Adipocyte (in vitro differentiated cells): ENCODE measurements at places on chromosomes 5 and 9.

DNA sequence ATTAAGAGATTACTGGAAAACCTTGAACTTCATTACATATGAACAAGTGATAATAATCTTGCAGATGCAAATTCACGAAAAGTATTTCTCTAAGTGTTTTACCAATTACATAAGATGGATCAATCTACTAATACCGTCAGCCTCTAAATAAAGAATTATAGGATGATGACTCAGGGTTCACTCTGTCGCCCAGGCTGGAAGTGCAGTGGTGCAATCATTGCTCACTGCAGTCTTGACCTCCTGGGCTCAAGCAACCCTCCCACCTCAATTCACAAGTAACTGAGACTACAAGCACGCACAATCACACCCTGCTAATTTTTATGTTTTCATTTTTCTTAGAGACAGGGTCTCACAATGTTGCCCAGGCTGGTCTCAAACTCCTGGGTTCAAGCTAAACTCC, 56.1 kb downstream of the CHD1 start:
- DNase-seq, result peak; percentile 4

- no peak for DNase-seq
Observed at GRCh38 chr9:120214332-120214731, 365.6 kb downstream of the CDK5RAP2 start.

DNA sequence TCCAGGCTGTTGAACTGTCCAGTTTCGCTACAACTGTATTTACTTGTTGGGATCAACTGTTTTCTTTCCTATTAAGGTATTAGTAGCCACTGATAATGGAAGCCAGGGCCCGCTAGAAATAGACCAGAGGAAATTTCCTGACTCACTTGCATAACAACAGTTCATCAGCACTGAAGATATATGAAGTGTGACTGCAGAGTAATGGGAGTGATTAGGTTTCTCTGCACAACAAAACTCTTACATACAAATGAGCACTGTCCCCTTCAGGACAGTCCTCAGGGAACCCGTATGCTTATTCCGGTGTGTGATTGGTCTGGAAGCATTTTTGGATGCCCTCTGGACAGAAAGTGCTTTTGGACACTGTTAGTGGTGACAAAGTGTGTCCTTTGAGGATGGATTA, 55.3 kb downstream of the LIX1 start:
- no peak for DNase-seq

GRCh38 chr5:132103332-132103951, 29.9 kb downstream of the CSF2 start:
- DNase-seq, result peak; percentile 90

- peak; percentile 50 for DNase-seq
Observed at GRCh38 chr9:35813434-35814105, 1.3 kb downstream of the HINT2 start.

DNA sequence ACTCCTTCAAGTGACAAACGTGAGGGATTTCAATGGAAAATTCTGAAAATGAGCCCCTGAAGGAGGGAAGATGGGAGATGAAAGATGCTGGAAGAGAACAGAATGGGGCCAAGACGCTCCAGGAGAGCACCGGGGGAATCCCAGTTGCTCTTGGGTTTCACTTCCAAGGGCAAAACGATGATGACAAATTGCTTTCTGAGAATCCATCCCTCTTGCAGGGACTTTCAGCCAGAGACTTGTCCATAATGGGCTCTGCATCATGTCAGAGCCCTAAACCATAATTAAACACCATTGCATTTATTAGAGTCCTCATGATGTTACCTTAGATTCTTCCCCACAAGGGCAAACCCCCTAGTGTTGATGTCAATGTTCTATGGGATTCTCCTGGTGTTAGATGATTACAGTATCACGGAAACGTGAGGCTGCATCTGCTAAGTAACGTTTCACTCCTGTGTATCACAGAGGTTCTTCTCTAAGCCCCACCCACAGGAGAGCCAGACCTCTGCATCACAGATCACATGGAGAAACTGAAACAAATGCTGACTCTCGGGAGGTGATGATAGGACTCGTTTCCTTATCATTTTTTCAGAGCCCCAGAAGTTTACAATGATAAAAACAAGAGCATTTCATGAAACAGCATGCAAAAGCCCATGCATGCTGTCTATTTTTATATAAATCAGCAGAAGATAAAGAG, 114.4 kb downstream of the TENT4A start:
- no peak for DNase-seq

DNA sequence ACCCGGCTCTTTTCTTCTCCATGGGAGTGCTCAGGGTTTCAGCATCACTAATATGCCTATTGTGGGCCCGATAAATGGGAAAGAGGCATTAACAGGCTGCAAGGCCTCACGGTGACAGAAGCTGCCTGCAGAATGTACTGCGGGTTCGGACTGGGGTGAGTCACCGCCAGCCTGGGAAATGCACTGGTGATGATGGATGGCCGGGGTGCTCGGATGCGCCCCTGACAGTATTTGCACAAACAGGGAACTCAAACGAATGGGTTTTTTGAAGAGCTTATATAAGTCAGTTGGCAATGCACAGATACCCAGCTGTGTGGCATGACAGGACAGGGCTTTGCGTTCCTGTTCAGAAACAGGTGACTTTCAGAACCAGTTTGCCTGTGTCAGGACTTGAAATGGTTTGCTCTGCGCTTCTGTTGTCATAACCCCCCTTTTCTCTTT, 42.0 kb upstream of the PITX1 start:
- no peak for DNase-seq

GRCh38 chr5:52069997-52070396, 686.7 kb downstream of the ISL1 start:
- DNase-seq, result no peak

DNA sequence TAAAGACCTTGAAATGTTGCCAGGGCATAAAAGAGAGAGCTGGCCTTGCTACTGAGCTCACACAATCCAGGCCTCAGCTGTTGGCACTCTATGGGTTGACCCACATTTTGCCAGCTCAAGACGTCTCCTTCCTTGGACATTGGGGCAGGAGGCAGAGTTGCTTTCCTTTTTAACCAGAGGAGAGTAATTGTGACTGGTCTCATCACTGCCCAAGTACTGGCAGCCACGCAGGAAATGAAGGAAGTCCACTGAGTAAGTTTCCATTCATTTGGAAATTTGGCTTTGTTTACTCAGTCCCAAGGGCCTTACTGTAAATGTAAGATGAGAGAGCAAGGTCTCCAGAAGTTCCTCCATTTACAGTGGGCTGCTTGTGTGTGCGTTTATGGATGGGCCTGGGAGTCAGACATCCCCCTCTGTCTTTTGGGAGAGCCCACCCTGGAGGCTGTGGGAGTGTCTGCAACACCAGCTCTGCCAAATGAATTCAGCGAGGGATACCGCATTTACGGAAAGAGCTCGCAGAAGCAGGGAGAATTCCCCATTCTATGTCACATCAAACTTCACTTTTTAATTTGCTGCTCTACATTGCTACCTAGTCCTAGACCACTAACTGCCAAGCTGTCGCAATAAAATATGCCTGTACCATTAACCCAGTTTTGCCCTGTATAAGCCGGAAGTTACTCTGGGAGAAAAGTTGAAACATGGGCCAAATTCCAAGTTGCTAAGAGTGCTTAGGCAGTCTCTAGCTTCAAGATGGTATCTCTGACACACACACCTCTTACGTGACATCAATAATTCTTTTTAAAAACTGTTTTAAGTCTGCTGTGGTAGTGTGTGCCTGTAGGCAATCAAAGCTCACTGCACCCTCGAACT, 24.5 kb upstream of the PDZD2 start:
- no peak for DNase-seq

- peak; percentile 78 for DNase-seq
Observed at GRCh38 chr5:58188262-58188651, 271.6 kb downstream of the PLK2 start.
